NCI-H1092 (cell line): ENCODE measurements at places on chromosomes 2 and 18.

DNA sequence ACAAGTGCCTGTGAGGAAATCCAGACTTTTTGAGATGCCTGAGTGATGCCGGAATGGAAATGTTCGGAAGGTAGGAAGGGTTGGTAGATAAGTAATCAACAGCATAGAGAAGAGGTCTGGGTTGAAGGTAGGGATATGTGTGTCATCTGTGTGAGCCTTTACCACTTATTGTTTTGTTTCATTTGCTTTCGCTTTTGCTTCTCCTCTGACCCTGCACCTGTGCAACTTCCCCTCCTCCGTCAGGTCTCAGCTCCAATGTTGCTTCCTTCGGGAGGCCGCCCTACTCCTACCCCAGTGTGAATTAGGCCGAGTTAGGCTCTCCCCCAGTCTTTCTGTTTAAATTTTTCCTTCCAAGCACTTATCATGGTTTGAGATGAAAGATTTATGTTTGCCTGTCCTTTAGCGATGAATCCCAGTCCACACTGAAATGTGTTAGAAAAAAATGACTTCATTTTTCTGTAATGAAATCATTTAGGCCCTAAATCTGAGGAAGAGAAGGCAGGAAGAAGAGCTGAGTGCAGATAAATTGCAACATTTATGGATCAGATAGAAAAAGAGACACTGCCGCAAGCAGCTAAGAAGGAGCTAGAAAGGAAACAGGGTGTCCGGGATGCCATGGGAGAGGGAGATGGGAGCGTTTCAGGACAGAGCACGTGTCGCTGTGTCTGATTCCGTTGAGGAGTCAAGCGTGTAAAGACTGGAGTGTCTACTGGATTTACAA is 139.6 kb upstream of the PELI1 start:
- no peak for DNase-seq

DNA sequence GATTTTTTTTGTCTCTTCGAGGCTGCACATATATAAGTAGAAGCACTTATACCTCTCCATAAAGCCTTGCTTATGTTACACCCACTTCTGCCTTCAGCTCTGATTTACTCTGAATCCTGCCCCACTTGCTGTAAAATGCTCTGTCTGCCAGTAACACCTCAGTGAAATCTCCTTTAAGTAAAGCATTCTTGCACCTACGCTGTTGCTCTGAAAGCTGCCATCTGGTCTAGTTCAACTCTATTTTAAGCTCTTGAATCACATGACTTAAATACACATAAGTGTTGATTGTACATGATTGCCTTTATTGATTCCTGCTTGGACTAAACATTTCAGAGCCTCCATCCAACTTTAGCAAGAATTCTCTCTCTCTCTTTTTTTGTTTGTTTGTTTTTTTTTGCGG is 609.0 kb upstream of the CELF4 start:
- no peak for DNase-seq

DNA sequence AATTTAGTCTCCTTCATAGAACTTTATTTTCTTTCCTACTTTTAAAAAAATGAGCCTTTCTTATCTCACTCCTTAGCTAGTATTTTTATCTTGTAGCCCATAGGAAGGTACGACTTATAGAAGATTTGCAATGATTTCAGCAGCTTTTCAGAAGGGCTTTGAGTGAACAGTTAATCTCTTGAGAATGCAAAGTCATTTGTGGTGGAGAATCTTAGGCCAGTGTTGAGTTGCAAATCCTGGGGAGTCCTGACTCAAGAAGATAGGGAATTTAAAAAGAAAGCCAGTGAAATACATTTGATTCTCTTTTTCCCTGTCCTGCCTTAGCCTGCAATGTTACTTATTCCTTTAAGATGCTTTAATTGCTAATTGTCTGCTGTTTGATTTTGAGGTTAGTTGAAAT is 33.6 kb downstream of the LYPD6 start:
- DNase-seq: no peak

GRCh38 chr2:241965931-241966412 is 96.4 kb downstream of the RTP5 start:
- DNase-seq: no peak
